ENCODE measurements at places on chromosomes 13 and 19.
A peak's percentile ranks its signal among the peaks of the same experiment; 100 is the strongest.

GRCh38 chr19:2337329-2337707, 8.8 kb downstream of the SPPL2B start:
- DNase-seq = peak; percentile 77

DNA sequence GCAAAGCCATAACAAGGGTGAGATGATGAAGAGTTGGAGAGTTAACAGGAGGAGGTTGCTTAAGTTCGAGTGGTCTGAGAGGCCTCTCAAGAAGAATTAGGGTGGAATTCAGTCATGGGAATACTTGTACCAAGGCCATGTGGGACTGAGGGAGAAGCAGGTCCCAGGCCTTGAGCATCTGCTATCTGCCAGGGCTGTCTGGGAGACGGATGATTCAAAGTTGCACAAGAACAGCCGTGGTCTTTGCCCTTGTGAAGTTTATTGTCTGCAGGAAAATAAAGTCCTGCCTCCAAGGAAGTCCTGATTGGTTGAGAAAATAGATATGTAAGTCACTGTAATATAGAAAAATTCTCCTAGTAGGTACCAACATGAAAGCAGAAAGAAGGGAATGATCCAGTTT, 178.8 kb upstream of the RFC3 start:
- no peak for DNase-seq

GRCh38 chr13:68257111-68257842, 1027.1 kb upstream of the PCDH9 start:
- DNase-seq = no peak

DNA sequence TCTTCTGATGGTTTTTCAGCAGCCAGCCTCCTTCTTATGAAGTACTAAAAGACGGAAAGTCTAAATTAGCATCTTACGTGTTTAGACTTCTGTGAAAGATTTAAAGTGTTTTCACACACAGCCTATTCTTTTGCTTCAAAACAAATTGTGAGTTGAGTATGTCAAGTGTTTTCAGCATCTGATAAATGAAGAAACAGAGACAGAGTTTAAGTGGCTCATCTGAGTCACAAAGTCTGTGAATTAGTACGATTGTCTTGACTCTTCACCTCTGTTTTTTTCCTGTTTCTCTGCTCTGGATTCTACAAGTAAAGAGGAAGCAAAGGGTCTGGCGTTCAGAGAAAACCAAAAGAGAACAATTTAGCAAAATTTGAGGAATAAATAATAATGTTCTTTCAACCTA, 116.4 kb downstream of the FRY start:
- no peak for DNase-seq

DNA sequence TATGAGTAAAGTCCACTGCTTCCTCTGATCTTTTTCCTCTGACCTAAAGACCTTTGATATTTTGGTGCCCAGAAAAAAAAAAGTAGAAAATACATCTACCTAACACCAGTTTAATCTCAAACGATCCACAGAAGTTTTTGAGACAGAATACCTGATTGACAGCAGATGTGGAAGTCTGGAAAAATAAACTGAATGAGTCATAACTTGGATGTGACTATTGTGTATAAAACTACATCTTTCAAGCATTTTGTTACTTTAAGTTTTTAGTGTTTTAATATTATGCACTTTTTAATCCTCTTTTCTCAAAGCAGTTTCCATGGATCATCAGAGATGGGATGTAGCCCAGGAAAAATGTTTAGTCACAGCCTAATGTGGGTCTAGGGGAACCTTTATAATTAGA, 216.1 kb downstream of the SLITRK1 start:
- no peak for DNase-seq

DNA sequence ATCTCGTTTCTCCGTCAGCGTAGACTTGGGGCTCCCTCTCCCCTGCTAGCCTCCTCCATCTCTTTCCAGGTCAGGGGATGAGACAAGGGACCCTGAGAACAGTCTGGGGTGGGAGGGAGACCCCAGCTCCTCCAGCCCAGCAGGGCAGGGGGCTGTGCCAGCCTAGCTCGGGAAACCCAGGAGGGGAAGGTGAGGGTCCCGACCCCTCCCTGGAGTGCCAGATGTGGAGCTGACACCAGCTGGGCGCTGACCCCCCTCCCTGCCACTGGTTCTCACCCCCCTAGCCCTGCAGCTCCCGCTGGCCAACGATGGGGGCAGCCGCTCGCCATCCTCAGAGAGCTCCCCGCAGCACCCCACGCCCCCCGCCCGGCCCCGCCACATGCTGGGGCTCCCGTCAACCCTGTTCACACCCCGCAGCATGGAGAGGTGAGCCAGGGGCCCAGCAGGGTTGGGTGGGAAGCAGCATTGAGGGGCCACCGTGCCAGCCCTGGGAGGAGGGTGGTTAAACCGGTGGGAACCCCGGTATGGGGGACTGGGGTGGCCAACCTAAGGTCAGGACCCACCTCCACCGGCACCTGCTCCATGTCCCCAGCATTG, 5.1 kb upstream of the TGFBR3L start:
- no peak for DNase-seq

DNA sequence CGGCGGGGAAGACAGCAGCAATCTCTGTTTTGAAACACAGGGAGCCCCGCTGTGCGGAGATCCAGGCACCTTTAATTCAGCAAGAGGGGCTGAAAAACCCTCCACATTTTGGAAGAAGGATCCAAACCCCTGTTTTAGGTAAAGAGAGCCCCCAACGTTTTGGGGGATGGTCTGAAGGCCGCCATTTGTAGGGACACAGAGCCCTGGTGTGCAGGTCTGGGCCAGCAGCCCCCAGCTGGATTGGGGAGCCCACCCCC, 3.5 kb upstream of the HOOK2 start:
- DNase-seq = no peak

DNA sequence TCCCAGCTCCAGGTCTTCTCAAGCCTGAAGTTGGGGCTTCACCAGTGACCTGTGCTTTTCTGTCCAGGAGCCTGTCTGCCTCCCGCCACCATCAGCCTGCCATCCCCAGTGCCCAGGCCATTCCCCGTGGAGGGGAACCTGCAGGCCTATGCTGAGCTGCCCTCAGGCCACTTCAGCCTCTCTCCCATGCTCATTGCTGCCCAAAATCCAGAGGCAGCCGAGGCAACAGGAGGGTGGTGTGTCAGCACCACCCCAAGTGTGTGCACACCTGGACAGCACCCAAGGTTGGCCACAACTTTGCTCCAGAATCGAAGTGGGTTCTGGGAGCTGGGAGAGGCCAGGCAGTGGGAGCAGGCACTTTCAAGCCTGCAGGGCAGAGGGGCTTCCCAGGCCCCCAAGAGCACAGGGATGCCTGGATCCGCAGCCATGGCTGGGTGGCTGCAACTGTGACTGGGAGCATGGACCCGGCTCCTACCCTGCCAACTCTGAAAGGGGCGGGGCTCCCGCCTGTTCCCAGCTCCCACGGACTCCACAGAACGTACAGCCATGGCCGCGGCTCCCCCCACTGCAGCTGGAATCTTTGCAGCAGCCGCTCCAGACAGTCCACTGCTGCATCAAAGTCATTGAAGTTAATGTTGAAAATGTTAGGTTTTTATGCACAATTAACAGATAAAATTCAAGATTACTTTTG, 1747.0 kb downstream of the OLFM4 start:
- no peak for DNase-seq

DNA sequence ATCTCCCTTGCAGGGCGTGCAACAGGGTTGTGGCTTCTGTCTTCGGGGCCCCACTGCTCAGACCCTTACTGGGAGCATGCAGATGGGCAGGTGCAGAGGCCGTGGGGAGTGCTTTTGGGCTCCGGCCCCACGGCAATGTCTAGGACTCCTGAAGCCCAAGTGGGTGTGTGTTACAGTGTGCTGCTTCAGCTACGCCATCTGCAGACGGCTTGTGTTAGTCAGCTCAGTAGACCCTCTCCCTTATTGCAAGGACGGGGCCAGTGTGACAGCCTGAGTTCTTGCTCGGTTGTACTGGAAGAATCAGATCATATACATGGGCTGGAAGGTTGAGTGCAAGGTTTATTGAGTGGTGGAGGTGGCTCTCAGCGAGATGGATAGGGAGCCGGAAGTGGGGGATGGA, 39.3 kb downstream of the DNAJC3 start:
- DNase-seq = no peak

DNA sequence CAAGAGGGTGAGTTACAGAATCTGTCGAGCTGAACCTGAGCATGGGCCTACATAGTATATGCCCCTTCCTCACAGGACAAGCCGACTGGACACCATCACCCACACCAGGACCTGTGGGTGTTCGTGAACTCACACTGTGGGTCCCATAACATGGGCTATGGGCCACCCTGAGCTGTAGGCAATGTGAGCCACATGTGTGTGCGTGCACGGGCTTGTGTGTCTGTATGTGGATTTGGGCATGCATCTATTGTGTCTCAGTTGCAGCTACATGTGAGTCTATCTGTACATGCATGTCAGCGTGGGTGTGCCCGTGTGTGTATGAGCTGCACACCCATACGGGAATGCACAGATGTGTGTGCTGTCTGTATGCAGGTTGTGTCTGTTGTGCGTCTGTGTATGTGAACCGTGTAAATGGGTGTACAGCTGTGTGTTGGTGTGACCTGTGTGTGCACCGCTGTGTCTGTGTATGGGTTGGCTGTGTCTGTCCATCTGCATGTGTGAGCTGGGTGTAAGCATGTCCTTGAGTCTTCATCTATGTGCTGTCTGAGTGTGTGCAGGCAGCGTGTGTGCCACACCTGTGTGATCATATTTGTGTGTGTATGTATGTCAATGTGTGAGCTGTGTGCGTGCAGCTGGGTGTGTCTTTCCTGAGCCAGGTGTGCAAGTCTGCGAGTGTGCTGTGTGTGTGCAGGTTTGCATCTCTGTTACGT, 1.7 kb downstream of the NOTCH3 start:
- no peak for DNase-seq

DNA sequence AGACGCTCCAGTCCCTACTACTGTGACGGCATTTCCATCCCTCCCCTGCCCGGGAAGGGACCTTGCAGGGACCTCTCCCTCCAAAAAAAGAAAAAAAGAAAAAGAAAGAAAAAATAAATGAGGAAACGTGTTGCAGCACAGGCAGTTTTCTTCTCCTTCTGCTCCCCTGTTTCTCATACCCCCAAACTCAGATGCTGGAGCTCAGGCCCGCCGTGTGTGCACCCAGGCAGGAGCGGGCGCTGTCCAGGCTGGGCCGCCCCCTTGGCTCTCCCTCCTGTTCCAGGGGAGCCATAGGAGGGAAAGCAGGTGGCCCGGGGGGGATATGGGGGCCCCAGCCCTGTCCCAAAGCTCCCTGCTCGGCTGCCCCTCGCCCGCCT, 5.8 kb downstream of the YIPF2 start:
- no peak for DNase-seq

GRCh38 chr19:16654627-16655026, 5.3 kb downstream of the SMIM7 start:
- DNase-seq = no peak

DNA sequence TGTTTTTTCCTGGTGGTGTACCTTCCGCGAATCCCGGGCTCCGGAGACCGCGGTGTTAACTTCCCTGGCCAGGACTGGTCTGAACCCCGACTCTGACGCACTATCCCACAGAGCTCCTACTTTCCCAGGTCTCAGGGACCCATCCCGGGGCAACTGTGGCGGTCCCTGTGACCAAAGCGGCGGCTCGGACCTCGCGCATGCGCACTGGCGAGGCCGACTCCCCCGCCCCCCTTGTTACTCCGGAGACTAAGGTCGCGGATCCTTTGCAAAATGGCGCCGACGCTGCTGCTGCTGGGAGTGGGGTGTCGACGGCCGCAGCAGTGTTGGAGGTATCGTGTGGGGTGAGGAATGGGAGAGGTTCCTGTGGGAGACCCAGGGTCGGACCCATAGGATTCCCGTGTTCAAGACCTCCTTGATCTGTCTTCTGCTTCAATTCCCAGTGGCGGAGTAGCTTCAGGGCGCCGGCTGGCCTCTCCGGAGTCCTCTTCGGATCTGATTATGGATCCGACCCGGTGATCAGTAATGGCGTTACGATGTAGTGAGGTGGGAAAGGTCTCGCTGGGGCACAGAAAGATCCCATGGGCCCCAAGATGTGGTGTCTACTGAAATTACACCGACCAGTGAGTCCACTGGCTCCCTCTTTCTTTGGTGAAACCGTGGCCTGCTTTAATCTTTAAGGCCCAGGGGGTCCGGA, 66.6 kb upstream of the ZNF527 start:
- DNase-seq = peak; percentile 38

GRCh38 chr19:29834991-29835846, 23.4 kb downstream of the CCNE1 start:
- no peak for DNase-seq

Measured in globus pallidus (tissue), 1 donor.